ENCODE measurements at places on chromosomes 3 and 15. TPM values are rescaled to one million over a fixed set of nuclear protein-coding genes. Genes with fewer than 3 reads are reported as not detected.

IQCH gene
- total RNA-seq: 1.4 TPM

PP2D1 gene
- not detected for total RNA-seq

GRCh38 chr3:169383770-169384169 lies 279.7 kb downstream of the MECOM start:
- DNase-seq: no peak

EPHA3 gene
- total RNA-seq: 0.14 TPM

DNA sequence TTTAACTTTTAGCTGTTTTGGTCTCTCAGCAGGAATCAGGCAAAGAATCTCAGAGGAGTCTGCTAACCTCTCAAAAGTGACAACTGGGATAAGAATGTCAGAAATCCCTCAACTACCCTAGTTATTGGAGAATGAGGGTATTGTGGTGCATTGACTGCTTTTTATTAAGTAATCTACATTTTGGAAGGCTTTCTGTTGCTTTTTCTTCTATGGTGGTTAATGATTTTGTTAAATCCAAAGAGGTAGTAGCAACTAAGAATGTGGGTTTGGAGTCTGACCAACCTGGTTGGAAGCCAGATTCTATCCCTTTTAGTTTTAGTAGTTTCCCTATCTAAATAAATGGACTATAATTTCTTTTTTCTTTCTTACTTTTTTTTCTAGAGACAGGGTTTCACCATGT lies 94.7 kb upstream of the RNF7 start:
- DNase-seq: no peak

GRCh38 chr15:56804279-56804678 lies 71.0 kb upstream of the ZNF280D start:
- DNase-seq: no peak

DNA sequence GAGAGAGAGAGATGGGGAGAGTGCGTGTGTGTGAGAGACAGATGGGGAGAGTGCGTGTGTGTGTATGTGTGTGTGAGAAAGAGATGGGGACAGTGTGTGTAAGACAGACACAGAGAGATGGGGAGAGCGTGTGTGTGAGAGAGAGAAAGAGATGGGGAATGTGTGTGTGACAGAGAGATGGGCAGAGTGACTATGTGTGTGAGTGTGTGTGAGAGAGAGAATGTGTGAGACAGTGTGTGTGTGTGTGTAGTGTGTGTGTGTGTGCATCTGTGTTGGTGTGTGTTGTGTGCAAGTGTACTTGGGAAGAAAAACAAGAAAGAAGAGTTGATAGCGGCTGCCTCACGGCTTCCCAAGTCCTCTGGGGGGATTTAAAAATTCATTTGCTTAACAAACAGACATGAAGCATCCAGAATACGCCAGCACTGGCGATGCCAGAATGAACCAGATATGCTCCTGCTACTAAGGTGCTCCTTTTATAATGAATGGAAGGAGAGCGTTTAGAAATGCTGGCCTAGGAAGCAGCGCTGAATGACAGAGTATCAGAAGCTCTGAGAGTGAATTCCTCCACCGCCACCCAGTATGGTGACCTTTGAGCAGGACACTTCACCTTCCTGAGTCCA lies 186.1 kb upstream of the TSC22D2 start:
- no peak for DNase-seq

DNA sequence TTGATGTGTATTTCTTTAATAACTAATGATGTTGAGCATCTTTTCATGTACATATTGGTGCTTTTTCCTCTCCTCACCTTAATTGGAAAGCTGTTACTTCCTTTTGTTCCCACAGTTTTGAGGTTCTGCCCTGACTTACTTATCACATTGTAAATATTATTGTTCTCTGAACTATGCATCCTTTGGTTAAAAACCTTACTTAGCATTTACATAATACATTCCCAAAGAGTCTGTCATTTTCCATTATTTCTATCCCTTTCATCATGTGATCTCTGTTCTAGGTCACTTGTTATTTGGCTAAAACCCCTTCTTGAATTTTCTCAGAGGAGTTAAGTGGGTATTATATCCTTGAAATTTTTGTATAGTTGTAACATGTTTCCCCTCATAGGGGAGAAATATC lies 33.0 kb downstream of the SLC12A6 start:
- DNase-seq: no peak

Measured in dermis blood vessel endothelial cell (primary cell).